ENCODE measurements at places on chromosomes 7 and 10.

GRCh38 chr10:32207544-32207943 lies 139.4 kb downstream of the EPC1 start:
- no peak for DNase-seq

DNA sequence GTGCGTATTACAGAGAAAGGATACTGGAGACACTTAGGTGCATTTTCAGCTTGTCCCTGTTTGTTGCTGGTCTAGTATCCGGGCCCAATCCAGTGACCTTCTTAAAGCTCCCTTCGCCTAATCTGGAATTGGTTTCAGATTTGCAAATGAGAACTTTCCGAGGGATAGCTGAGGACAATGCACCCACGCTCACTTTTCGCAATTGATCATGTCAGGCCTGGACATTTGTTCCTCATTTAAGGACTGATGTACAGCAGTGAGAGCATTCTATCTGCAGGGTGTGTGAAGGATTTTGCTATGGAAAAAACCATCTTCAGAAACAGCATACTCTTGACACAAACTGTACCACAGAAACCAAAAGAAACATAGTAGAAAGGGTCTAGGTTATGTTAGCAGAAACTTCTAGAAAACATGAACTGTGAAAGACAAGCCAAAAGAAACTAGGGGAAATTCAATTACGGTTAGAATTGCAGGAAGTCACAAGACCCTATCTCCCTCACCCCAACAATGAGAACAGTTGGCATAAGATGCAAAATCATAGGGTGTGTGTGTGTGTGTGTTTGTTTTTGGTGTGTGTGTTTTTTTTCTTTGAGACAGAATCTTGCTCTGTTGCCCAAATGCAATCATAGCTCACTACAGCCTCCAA lies 331.1 kb downstream of the CALN1 start:
- no peak for DNase-seq

GRCh38 chr10:22712956-22713852 lies 1.2 kb downstream of the PIP4K2A start:
- no peak for DNase-seq

DNA sequence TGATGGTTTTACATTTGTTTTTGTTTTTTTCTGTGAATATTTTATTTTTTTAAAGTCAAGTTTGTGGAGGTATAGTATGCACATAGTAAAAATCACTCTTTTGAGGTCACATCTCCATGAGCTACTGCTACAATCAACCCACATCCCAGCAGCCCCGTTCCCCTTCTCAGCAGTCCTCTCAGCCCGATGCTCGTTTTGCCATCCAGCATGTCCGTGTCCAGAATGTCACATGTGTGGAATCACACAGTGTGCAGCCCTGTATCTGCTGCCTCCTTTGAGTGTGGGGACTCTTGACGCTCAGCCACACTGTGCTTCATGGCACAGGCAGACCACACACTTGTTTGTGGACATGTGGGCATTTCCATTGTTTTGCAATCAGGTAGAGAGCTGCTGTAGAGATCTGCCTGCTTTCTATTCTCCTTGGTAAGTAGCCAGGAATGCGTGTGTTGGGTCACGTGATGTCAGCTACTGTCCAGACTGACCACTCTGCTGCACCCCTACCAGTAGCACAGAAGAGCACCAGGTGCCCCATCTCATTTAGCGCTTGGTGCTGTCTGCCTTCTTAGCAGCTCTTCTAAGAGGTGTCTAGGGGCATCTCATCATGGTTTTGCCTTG lies 71.6 kb upstream of the CAMK2B start:
- no peak for DNase-seq

DNA sequence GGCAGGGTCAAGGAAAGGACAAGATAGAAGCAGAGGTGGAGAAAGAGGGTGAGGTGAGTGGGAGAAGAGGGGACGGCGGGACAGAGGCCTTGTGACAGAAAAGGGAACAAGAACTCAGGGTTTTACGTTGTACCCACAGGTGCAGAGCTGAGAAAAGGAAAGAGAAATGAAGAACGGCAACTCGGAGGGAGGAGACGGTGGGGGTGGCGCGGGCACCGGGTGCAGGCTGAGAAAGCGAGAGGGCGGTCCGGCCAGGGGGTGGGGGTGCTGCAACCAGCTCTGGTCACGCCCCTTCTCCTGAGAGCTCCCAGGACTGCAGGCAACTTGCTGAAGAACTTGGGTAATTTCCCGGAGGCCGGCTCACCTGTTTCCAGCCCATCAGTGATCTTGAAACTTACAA lies 65.3 kb downstream of the CARD11 start:
- DNase-seq, result no peak

DNA sequence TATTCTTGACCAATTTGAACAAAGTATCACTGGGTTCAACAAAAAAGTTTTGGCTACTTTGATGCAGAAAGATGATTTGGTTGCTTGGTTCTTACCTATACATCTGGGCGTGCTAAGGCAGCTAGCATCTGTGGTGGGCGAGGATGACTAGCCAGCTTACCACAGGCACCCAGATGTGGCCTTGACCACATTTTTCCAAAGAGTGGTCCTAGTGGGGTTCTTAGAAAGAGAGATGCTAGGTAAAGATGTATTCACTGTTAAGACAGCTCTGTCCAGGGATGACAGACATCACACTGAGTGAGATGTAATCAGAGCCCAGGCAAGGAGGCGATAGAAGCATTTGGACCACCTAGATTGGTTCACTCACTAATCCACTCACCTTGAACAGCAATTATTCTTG lies 785 bp downstream of the DNTT start:
- DNase-seq, result no peak

GRCh38 chr7:141430455-141431139 lies 120.6 kb upstream of the AGK start:
- no peak for DNase-seq

GRCh38 chr10:108862676-108863350 lies 1060.5 kb downstream of the XPNPEP1 start:
- no peak for DNase-seq

DNA sequence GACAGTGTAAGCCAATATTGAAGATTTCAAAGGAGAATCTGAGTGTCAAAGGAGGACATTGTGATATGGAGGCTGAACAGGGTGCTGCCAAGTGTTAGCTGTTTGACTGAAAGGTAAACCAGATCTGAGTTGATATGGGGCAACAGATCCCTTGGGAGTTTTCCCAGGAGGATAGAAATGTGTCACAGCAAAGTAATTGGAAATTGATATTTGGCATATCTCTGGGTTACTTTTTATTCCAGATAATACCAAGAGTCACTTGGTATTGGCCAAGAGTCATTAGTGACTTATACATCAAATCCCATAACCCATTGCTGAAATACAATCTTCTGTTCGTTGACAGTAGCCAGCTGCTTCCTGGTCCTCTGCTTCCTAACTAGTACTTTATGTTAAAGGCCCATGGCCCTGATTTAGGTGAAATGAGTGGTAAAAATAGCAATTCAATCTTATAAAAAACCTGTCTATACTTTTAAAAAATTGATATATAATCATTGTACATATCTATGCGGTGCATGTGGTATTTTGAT lies 922.9 kb downstream of the LRMDA start:
- DNase-seq, result no peak

DNA sequence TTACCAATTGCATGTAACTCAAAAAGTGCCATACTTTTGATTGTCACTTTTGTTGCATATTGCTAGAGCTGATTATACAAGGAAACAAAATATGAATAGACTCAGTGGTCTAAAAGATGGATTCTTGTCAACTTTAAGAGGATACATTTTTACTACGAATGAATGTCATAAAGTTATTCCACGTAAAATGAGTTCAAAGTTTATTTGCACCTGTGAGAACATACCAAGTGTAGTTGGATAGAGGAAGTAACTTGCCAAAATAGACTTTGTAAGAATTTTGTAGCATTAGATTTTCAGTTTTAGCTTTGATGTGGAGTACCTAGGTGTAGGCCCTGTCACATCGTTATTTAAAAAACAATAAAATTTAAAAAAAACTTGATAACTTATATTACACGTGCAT lies 106.2 kb downstream of the PHF14 start:
- DNase-seq, result no peak

GRCh38 chr10:24133835-24134234 lies 75.1 kb upstream of the KIAA1217 start:
- no peak for DNase-seq

- DNase-seq, result no peak
Observed at GRCh38 chr10:128727114-128727513, 600.9 kb upstream of the MKI67 start.

GRCh38 chr7:151451156-151451555 lies 11.2 kb upstream of the CRYGN start:
- no peak for DNase-seq
